Activated naive CD4-positive, alpha-beta T cell (primary cell): ENCODE measurements at places on chromosomes 7 and 10.

- no peak for DNase-seq
These were observed 52.2 kb downstream of the STEAP1B start for GRCh38 chr7:22447762-22448161.

- no peak for DNase-seq
These were observed 22.3 kb upstream of the WDR11 start for GRCh38 chr10:120828763-120829319.

DNA sequence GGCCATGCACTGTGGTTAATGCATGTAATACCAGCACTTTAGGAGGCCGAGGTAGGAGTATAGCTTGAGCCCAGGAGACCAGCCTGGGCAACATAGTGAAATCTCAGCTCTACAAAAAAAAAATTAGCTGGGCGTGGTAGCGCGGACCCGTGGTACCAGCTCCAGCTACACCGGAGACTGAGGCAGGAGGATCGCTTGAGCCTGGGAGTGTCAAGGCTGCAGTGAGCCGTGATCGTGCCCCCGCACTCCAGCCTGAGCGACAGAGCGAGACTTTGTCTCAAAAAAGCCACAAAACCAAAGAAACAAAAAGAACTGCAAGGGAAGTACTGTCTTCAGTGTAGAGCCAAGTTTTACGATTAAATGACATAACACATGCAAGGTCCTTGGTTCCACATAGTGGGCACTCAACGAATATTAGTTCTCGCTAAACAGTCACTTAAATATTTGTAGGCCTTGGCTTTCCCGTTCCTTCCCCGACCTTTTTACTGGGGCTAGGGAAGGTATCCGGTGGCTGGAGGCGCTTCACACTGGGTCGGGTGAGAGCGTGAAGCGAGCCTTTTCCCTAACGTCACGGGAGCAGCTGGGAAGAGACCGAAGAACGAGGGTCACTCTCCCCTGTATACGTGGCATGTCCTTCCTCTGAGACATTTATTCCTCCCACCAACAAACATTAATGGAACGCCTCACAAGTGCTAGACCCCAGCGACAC lies 993 bp upstream of the SND1 start:
- DNase-seq = no peak

DNA sequence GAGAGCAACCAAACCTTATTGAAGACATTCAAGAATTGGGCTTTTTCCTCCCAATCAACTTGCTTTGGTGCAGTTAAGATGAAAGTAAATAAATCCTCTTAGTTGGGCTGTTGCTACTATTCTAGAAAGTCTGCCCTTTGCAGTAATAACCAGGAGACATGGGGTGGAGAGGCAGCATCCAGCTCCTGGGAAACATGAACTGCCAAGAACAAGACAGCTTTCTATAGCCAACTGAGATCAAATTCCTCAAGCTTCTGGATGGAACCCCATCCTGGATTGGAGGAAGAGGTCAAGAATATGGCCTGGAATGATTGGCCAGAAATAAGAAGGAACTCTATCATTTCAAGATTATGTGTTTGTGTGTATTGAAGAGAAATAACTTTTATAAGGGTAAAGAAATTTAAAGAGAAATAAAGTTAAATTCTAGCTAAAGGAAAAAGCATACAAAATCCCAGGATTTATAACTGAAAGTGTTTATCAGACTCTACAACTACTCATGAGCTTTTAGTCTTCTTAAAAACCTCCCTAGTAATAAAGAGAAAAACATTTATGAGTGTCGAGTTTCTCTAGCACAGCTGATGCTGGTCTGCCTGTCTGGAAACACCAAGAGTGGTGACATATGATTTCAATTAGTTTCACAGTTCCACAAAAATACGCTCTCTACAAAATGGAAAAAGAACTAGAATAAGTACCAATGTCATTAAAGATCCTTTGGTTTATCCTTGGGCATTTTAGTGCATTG lies 70.1 kb upstream of the COL1A2 start:
- no peak for DNase-seq

GRCh38 chr7:84113286-84113685 lies 81.3 kb downstream of the SEMA3A start:
- DNase-seq = no peak

GRCh38 chr7:79452032-79452494 lies 1.4 kb downstream of the MAGI2 start:
- no peak for DNase-seq

GRCh38 chr7:1358376-1359050 lies 100.8 kb downstream of the MICALL2 start:
- DNase-seq = no peak

DNA sequence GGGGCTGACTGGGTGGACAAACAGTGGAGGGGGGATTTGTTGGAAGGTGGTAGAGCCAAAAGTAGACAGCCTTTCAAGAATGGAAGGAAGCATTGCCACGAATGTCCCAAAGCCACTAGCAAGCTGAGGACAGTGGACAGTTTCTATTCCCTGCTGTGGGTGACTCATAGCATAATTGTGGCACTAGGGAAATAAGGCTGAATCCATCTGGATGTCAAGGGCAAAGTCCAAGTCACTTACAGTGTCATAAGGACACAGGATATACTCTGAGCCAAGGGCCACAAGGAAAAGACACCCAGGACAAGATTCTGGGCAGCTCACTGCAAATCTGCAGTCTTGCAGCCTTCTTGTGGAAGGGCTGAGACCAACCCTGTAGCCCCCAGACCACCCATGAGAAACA lies 79.7 kb downstream of the FRMPD2 start:
- no peak for DNase-seq

DNA sequence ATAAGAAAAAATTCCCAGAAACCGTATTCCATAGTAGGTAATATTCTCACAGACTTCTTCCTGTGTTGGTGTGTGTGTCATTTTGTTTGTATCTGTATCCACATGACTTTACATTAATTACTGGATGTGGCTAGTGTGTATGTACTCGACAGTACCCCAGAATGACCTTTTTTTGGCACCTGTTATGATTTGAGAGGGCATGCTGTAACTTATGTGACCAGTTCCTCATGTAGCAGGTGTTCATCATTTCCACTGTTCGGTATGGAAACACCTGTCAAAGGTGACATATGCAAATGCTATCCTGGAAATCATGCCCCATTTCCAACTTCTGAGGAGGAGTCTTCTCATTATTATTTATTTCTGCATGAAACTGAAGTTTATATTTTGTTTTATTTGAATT lies 89.3 kb downstream of the ZMYND11 start:
- no peak for DNase-seq

GRCh38 chr7:44858161-44858560 lies 10.3 kb upstream of the H2AZ2 start:
- no peak for DNase-seq

DNA sequence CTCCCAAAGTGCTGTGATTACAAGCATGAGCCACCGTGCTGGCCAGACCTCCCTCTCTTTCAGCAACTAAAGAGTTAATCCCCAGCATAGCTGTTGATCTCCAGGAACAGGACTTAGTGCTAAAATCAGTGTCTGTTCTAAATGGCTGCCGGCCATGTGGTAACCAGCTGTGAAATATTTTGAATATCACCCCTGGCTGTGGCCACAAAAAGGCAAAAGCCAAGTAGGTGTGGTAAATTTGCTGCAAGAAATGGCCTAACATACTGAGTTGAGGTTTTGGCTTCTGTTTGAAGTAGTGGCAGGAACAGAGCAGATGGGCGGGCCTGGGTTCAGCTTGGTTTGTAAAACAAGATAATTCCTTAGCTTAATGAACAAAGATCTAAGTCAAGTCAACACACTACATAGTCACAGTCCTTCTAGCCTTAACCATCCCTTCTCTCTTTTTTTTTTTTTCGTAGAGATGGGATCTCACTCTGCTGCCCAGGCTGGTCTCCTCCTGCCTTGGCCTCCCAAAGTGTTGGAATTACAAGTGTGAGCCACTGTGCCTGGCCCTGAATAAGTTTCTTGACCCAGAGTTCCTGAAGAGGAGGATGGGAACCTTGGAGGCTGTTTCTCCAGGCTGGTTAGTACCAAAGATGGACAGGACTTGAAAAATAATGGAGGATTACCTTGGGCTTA lies 22.7 kb upstream of the AGFG2 start:
- DNase-seq = no peak

GRCh38 chr7:14252458-14252857 lies 263.0 kb upstream of the ETV1 start:
- DNase-seq = no peak

DNA sequence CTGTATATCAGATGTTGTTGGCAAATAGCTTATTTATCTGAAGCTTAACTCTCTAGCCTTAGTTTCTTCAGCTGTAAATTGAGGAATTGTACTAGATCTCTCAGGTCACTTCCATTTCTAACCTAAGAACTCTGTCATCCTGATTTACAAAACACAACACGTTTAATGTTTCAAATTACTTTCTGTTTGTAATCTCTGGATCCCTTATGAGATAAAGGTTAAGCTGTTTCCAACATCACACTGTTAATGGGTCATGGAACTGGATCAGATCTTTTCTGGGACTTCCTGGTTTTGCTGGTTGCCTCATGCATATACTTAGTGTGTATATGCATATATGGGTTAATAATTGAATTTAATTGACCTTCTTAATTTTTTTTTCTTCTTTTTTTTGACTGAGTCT lies 9.9 kb downstream of the SAMD8 start:
- no peak for DNase-seq

DNA sequence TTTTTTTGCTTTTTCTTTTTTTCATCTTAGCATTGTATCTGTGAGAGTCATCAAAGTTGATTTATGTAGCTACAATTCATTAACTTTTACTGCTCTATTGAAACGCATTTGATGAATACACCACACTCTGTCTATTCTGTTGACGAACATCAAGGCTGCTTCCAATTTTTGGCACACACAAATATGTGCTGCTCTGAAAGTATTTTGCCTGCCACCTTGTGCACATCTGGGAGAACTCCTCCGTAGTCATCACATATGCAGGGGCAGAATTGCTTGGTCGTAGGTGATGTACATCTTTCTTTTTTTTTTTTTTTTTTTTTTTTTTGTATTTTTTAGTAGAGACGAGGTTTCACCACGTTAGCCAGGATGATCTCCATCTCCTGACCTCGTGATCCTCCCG lies 796.8 kb downstream of the KCNMA1 start:
- no peak for DNase-seq

DNA sequence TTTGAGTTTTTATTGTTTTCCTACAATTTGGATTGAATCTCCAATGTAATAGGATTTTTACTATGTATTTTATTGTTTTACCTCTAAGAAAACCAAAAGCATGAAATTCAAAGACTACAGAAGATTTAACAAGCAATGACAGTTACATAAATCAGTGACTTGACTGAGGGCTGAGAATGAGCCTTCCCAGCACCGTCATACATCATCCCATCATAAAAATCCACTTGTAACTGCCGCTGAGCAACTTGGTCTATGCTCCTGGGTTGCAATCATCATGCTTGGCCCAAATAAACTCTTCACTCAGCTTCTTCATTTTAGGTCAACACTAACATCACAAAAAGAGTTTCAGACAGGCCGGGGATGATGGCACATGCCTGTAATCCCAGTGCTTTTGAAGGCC lies 13.5 kb downstream of the LARP4B start:
- DNase-seq = no peak

DNA sequence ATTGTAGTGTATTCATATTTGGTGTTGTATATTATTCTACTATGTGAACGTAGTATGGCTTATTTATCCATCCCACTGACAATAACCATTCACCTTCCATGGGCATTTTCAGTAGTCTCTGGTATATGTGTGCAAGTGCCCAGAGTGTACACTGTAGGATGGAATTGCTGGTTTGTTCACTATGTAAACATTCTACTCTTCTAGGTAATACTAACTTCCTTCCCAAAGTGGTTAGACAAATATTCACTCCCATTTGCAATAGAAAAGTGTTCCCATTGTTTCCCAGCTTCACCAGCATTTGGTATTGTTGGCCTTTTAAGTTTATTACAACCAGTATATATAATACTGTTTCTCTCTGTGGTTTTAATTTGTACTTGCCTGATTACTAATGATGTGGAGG lies 153.7 kb downstream of the C7orf25 start:
- DNase-seq = no peak

- no peak for DNase-seq
These were observed 76.4 kb downstream of the CARD11 start for GRCh38 chr7:2967253-2967652.

DNA sequence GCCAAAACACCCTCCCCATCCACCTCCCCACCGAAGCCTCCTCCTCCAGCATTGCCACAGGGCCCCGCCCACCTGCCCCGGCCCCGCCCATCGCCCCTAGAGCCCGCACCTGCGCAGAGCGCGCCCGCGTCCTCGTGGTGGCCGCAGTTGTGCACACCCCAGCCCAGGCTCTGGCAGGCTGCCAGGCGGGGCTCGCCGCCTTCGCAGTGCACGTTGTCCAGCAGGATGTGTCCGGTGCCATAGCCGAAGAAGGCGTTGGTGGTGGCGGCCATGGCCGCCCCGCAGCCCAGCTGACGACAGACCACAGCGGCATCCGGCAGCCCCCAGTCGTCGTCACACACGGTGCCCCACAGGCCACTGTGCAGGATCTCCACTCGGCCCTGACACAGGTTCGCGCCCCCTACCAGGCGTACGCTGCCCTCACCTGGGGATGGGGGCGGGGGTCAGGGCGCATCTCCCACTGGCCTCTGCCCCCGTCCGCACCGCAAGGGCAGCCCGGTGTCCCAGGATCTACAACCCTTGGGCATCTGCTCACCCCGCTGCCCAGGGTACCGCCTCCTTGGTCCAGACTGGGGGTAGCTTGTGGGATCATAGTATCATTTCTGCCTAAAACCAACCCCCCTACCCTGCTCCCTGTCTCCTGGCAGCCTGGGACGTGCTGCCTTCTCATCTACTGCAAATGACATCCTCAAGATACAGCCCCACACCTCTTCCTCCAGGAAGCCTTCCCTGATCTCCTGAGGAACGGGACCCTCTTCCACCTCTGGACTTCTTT lies 11.9 kb downstream of the SSC4D start:
- peak; percentile 61 for DNase-seq
